ENCODE measurements at places on chromosomes 12 and 14.

DNA sequence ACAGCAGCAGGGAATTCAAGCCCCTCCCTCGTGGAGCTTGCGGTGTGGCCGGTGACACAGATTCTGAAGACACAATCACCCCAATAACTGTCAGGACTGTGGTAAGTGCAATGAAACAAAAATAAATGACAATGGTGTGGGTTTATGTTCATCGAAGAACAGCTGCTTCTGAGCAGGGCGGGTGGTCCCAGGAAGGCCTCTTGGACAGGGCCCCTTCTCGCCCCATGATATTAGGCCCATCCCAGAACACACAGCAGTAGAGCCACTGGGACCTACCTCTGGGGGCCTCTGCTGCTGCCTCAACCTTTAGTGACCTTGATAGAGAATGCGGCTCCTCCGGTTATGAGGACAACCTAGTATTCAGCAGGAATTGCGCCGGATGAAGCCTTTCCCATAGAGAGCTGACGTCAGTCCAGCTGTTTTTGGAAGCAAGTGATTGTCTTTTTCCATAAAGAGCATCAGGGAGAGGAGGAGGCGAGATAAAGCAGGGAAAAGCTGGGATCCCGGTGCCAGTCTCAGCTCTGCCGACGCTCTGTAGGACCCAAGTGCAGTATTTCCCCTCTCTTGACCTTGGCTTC lies 84.1 kb upstream of the BCL11B start:
- DNase-seq = no peak

- DNase-seq = no peak
Observed at GRCh38 chr12:22538311-22538710, 6.0 kb downstream of the C2CD5 start.

DNA sequence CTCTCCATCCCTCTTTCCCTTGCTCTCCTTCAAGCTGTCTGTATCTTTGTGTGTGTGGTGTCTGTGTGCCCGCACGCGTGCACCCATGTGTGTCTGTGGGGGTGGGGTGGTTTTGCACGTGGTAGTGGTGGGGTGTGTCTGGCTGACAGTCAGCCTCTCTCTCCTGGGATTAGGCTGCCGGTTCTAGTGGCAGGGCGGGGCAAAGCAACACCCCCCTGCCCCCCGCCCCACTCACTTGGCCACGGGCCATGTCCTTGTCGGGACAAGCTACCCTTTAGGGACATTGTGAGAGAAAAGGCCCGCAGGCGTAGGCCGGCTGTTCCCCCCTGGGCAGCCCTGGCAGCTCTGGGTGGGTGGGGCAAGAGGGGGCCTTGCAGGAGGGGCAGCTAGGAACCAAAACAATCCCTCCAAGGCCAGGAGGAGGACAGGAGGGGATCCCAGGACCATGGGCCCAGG lies 182.6 kb downstream of the ALG10 start:
- DNase-seq = no peak

- DNase-seq = no peak
Observed at GRCh38 chr12:12582193-12582881, 19.7 kb upstream of the DUSP16 start.

GRCh38 chr12:106918746-106919145 lies 37.0 kb upstream of the TMEM263 start:
- peak; percentile 43 for DNase-seq

Measured in A549 (cell line).